ENCODE measurements at places on chromosomes 11 and 22. TPM values are rescaled to one million over a fixed set of nuclear protein-coding genes. Genes with fewer than 3 reads are reported as not detected.
A peak's percentile ranks its signal among the peaks of the same experiment; 100 is the strongest.

DNA sequence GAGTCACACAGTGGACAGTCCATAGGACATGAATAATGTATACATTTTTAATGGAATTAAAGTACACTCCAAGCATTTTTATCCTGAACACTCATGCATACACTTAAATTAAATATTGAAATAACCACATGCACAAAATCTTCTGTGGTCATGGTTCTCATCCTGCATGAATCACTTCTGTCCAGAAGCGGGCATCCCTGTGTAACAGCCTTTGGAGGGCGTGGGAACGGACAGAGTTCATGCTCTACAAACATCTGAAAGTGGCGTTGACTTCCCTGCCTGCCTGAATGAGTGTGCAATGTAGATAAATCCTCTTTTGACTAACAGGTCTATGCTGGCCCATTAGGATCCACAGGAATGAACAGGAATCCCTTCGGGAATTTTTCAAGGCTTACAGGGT lies 780.2 kb downstream of the BRD1 start:
- H3K36me3 ChIP-seq = no peaks in the 10 kb centered on the region
- no peak overlapping the region for H3K27ac ChIP-seq
- H3K27me3 ChIP-seq = no peaks in the 10 kb centered on the region
- H3K4me1 ChIP-seq = no peaks in the 10 kb centered on the region

- no peak overlapping the region for H3K4me3 ChIP-seq
- DNase-seq = no peak
- H3K27me3 ChIP-seq = no peaks in the 10 kb centered on the region
- H3K36me3 ChIP-seq = no peaks in the 10 kb centered on the region
- H3K4me1 ChIP-seq = peaks cover 11% of the 10 kb centered on the region
These were observed 27.0 kb downstream of the MYO7A start for GRCh38 chr11:77155082-77155475.

GRCh38 chr22:35102663-35103062 lies 36.7 kb downstream of the ISX start:
- DNase-seq = no peak
- H3K4me3 ChIP-seq = no peak overlapping the region
- no peaks in the 10 kb centered on the region for H3K36me3 ChIP-seq
- H3K27me3 ChIP-seq = no peaks in the 10 kb centered on the region
- no peak overlapping the region for H3K27ac ChIP-seq
- H3K4me1 ChIP-seq = no peaks in the 10 kb centered on the region

The APOA4 gene
- 171 TPM for total RNA-seq

GRCh38 chr11:129453293-129453721 lies 77.7 kb downstream of the BARX2 start:
- H3K4me1 ChIP-seq = no peaks in the 10 kb centered on the region
- H3K4me3 ChIP-seq = no peak overlapping the region
- H3K27me3 ChIP-seq = peaks cover under 1% of the 10 kb centered on the region
- no peaks in the 10 kb centered on the region for H3K36me3 ChIP-seq

DNA sequence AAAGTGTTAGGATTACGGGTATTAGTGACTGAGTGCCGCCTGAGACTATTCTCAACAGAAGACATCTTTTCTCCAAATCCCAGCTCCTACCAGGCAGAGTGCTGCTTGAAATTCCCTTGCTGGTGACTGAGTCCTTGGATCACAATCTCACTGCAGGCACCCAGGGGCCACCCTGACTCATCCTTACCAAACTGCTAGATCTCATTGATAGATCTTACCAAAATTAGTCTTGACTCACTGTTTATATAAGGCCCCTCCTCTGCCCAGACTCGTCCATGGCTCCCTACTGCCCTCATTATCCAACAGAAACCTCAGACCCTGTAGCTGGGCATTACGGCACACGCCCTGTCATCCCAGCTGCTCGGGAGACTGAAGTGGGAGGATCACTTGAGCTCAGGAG lies 14.7 kb downstream of the TBC1D10A start:
- peak overlapping the region; percentile 58 for H3K27ac ChIP-seq
- peaks cover 34% of the 10 kb centered on the region for H3K4me1 ChIP-seq
- no peak for DNase-seq

DNA sequence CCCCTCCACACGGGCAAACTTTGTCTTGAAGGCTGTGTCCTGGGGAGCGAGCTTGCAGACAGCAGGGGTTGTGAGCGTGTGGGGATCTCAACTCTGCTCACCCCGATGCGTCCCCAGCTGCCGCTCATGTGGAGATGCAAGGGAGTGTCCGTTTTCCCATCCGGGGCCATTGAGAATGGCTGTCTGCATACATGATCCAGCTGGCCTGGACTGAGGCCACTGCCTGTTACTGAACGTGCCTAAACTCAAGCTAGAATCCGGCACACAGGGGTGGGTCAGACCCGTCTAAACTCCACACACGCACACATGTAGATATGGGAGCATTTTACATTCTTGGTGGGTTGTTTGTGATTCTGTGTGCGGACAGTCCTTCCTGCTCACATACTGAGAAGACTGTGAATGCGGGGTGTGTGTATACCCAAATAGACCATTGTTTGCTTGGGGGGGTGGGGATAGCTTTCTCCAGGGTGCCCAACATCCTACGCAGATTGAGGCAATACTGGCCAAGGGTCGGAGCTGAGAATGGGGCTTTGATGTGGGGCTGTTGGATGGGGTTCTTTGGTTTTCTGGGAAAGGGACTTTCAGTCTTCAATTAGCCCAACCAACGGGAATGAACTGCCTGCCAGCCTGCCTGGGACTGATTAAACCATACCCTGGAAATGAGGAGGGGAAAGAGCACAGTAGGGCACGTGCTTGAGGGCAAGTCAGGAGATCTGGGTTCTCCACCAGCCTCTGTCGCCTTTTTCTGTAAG lies 60.4 kb downstream of the ST3GAL4 start:
- H3K27ac ChIP-seq = peak overlapping the region; percentile 52
- H3K4me3 ChIP-seq = no peak overlapping the region
- H3K36me3 ChIP-seq = peaks cover 2% of the 10 kb centered on the region
- H3K4me1 ChIP-seq = no peaks in the 10 kb centered on the region
- H3K27me3 ChIP-seq = no peaks in the 10 kb centered on the region

GRCh38 chr11:67732045-67732787 lies 57.8 kb upstream of the ALDH3B2 start:
- no peak overlapping the region for H3K4me3 ChIP-seq
- H3K4me1 ChIP-seq = no peaks in the 10 kb centered on the region
- no peak for DNase-seq
- H3K27me3 ChIP-seq = no peaks in the 10 kb centered on the region

The OR10D3 gene
- total RNA-seq = not detected

- no peak for DNase-seq
- no peaks in the 10 kb centered on the region for H3K36me3 ChIP-seq
- H3K27ac ChIP-seq = no peak overlapping the region
These were observed 67.9 kb upstream of the GRAMD1B start for GRCh38 chr11:123362186-123362585.

The RBMXL2 gene
- total RNA-seq = 0.05 TPM

The OR8I2 gene
- total RNA-seq = not detected

- H3K36me3 ChIP-seq = no peaks in the 10 kb centered on the region
- peak; percentile 72 for DNase-seq
These were observed 48.1 kb downstream of the CYTH4 start for GRCh38 chr22:37330200-37331033.

The SLC22A25 gene
- 28.4 TPM for total RNA-seq

- H3K4me3 ChIP-seq = no peak overlapping the region
- H3K36me3 ChIP-seq = no peaks in the 10 kb centered on the region
- peaks cover 3% of the 10 kb centered on the region for H3K4me1 ChIP-seq
These were observed 3.3 kb downstream of the OSBP2 start for GRCh38 chr22:30697975-30698374.

DNA sequence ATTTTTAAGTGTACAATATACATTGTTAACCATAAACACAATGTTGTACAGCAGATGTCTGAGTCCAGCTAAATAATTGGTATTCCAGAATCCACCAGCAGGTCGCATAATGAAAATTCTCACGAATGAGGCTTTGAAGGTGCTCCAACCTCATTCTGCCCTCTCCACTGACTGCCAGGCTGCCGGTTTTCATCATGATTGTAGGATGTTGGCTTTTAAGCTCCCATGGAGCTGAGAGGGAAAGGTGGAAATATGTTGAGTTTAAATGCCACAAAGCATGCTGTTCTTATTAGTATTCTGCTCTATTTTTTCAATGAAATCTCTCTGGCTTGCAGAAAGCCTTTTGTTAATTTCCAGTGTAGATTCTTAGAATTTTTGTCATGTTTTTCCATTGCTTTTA lies 337.2 kb upstream of the DDI1 start:
- no peak overlapping the region for H3K4me3 ChIP-seq
- no peak overlapping the region for H3K27ac ChIP-seq
- no peaks in the 10 kb centered on the region for H3K4me1 ChIP-seq

- no peak overlapping the region for H3K27ac ChIP-seq
- peaks cover 5% of the 10 kb centered on the region for H3K4me1 ChIP-seq
- no peak overlapping the region for H3K4me3 ChIP-seq
- DNase-seq = no peak
- H3K27me3 ChIP-seq = no peaks in the 10 kb centered on the region
- peaks cover 13% of the 10 kb centered on the region for H3K36me3 ChIP-seq
These were observed 54.2 kb downstream of the GRAMD4 start for GRCh38 chr22:46674367-46674781.

DNA sequence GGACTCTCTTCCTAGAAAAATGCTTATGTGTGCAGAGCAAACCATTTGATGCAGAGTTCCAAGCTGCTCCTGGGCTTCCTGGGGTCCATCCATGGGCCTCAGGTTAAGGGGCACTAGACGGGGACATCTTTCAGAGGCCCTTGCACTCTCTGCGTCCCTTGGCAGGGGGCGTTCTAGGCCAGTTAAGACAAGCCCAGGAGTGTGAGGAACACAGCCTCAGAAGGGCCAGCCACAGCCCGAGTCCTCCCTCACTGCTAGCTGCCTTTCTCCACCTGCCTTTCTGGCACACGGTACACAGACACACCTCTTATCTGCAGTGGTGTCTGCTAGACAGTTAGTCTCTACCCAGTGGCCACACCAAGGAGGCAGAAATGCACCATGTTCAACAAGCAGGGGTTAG lies 18.0 kb upstream of the BID start:
- H3K36me3 ChIP-seq = peaks cover 12% of the 10 kb centered on the region
- H3K4me1 ChIP-seq = no peaks in the 10 kb centered on the region
- DNase-seq = no peak
- no peak overlapping the region for H3K4me3 ChIP-seq
- no peaks in the 10 kb centered on the region for H3K27me3 ChIP-seq

DNA sequence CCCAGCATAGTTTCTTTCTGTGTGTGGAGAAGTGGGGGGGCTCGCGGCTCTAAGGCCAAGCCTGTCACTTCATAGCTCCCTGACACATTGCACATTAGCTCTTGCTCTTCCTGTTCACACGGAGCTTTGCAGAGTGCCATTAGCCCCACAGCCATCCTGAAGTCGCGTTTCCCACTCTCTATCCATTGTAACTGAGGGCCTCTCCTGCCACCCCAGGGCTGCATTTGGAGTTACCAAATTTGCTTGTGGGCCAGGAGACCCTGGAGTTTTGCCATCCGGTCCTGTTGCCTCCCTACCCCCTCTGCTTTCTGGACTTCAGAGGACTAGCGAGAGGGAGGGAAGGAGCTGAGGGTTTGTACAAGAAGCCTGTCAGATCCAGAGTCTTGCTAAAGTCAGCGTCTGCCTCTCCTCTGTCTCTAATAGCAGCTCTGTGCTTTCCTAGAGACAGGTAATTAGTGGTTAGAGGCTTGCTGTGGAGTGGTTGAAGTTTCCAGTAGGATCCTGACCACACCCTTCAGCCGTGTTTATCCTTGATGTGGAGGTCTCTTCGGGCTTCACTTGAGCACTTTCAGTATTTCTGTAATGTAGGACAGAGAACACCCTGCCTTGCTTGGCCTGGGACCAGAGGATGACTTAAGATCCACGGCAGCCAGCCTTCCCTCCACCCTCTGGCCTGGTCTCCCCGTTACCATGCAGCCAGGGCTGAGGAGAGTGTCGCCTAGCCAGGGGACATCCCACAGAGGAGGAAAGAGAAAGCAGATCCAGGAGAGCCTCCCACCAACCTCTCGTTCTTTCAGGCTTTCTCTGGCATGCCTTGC lies 14.1 kb downstream of the DCPS start:
- H3K27me3 ChIP-seq = no peaks in the 10 kb centered on the region
- no peak for DNase-seq
- peak overlapping the region; percentile 56 for H3K27ac ChIP-seq
- H3K4me3 ChIP-seq = no peak overlapping the region

DNA sequence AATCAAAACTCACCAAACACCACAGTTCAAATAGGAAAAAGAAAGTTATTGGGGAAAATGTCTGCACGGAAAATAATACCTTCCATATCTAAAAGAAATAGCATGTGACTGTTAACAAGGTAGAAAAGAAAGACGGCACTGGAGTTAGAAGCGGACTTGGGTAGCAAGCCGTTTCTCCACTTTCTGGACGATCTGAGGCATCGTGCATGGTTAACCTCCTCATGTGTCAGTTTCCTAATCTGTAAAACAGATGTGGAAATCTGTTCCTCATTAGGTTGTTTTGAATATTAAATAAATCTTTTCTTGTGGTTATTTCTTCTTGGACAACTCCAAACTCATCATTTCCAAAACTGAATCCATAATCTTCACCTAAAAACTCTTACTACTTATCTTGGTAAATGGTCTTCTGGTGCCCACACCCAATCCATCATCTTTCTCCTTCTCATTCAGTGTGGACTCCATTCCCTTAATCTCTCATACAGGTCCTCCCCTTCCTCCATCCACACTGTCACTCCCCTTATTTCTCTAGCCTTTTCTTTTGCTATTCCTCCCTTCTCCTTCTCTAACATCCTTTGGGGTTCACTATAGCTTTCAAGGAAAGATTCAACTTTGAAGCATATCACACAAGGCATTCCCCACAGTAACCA lies 53.5 kb downstream of the VSIG10L2 start:
- H3K4me3 ChIP-seq = no peak overlapping the region
- no peak for DNase-seq
- peaks cover 5% of the 10 kb centered on the region for H3K36me3 ChIP-seq
- no peaks in the 10 kb centered on the region for H3K27me3 ChIP-seq
- H3K4me1 ChIP-seq = no peaks in the 10 kb centered on the region

DNA sequence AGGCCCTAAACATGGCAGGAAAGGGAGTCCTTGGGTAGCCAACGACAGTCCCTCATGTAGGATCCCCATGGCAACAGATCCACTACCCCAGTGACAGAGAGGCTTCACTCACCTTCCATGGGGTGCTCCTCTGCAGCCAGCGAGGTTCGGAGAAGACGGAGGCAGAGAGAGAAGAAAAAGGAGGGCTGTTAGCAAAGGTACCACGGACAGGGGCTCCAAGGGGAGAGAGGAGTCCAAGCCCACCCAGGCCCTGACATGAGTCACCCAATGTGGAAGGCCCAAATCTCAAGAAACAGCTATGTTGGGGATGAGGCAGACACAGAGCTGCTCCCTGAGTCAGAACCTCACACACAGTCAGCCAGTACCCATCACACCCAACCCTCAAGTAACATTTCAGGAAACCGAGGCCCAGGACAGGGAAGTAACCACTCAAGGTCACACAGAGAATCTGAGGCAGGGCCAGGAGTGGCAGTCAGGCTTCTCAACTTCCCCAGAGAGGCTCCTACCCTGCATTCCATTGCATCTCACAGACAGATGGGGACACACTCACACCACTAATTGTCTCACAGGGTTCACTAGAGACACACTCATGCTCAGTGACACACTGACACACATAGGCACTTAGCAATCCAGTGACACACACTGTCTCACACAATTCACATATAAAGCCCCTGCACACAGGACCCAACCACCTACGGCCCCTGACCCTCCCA lies 25.2 kb downstream of the NRXN2 start:
- peaks cover 5% of the 10 kb centered on the region for H3K27me3 ChIP-seq
- DNase-seq = no peak
- no peaks in the 10 kb centered on the region for H3K36me3 ChIP-seq
- H3K27ac ChIP-seq = no peak overlapping the region
- H3K4me3 ChIP-seq = no peak overlapping the region

Measured in liver (tissue), 10 donors.